ENCODE measurements at places on chromosomes 2 and 18.

- DNase-seq: no peak
Observed at GRCh38 chr2:67865917-67866316, 196.9 kb downstream of the C1D start.

GRCh38 chr2:124880995-124881394 is 855.9 kb downstream of the CNTNAP5 start:
- DNase-seq: no peak

- DNase-seq: no peak
Observed at GRCh38 chr18:6948281-6949055, 169.1 kb downstream of the LAMA1 start.

DNA sequence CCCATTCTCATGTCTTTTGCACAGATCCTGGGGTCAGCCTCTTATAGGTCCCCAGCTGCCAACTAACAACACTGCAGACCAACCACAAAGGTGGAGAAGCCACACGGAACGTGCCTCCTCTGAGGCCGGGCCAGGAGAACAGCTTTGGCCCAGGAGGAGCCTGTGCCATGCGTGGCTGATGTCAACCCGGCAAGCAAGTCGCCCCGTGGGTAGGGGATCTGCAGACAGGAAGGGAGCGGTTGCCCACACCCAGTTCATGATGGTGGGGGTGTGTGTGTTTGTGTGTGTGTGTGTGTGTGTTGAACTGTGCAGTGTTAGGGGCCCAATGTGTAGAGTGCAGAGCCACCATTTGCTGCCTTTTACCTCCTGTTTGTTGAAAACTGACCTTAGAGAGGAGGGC is 2.4 kb upstream of the CLEC4F start:
- DNase-seq: no peak

GRCh38 chr2:164954954-164955701 is at the start of gene SLC38A11:
Gene SLC38A11, minus strand, starts transcription at chr2:164955525. Its CDS starts 278 bp downstream, at chr2:164955247.
- no peak for DNase-seq

Data from CD14-positive monocyte (primary cell).